Activated CD8-positive, alpha-beta T cell treated with anti-CD3 and anti-CD28 coated beads for 36 hours (primary cell): ENCODE measurements at places on chromosomes 1 and 21. TPM values are rescaled to one million over a fixed set of nuclear protein-coding genes. Genes with fewer than 3 reads are reported as not detected.

IL20 gene
- total RNA-seq = not detected

- DNase-seq = no peak
- H3K4me1 ChIP-seq = no peaks in the 10 kb centered on the region
- no peaks in the 10 kb centered on the region for H3K36me3 ChIP-seq
- no peak overlapping the region for H3K4me3 ChIP-seq
- H3K27me3 ChIP-seq = no peaks in the 10 kb centered on the region
- H3K27ac ChIP-seq = no peak overlapping the region
Observed at GRCh38 chr1:177246710-177247580, 76.2 kb downstream of the BRINP2 start.

GRCh38 chr1:150777544-150777943, 12.0 kb upstream of the CTSS start:
- H3K36me3 ChIP-seq = no peaks in the 10 kb centered on the region
- H3K4me1 ChIP-seq = peaks cover 5% of the 10 kb centered on the region
- H3K27ac ChIP-seq = no peak overlapping the region
- no peak for DNase-seq
- no peak overlapping the region for H3K4me3 ChIP-seq

DNA sequence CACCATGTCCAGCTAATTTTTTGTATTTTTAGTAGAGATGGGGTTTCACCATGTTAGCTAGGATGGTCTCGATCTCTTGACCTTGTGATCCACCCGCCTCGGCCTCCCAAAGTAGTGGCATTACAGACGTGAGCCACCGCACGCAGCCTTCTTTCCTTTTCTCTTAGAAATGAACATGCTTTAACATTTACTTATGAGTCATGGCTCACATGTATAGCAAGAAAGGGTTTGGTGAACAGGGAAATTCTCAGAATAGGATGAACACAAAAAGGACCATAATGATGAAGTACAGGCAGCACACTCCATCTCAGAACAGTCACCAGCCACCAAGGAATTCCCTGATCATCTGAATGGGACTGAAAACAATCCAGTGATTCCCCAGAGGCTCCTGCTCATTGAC, 9.4 kb upstream of the VAMP4 start:
- H3K4me3 ChIP-seq = no peak overlapping the region
- H3K27me3 ChIP-seq = peaks cover 3% of the 10 kb centered on the region
- peaks cover 6% of the 10 kb centered on the region for H3K4me1 ChIP-seq
- peak overlapping the region; percentile 16 for H3K27ac ChIP-seq
- no peaks in the 10 kb centered on the region for H3K36me3 ChIP-seq

DNA sequence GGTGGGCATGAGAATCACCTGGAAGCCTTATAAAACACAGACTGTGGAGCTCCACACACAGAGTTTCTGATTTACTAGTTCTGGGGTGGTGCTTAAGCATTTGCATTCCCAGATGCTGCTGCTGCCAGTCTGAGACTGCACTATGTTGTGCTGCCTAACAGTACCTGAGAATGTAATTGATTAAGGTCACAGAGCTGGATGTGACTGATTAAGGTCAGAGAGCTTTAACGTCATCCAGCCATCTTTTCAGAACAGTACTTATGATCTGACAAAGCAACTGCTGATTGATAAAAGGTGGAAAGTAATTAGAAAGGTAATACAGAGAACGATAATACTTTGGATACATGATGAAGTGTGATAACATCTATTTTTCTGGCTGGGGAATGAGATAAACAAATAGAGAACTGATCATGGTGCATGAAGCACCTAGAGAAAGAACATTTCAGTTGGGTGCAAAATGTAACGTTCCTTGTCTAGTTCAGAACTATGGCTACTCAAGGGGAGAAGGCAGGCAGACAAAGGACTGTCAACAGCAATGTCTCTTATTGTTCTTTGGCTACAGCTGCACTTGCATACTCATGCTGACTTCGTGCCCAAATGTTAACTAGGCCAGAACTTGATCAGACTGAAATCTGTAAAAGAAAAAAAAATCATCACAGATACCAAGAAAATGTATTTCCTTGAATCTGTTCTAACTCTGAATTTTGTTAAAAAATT, 3.7 kb upstream of the UCK2 start:
- no peak overlapping the region for H3K4me3 ChIP-seq
- H3K36me3 ChIP-seq = peaks cover 3% of the 10 kb centered on the region
- DNase-seq = no peak
- H3K4me1 ChIP-seq = peaks cover 9% of the 10 kb centered on the region
